ENCODE measurements at places on chromosomes 3 and 15.

DNA sequence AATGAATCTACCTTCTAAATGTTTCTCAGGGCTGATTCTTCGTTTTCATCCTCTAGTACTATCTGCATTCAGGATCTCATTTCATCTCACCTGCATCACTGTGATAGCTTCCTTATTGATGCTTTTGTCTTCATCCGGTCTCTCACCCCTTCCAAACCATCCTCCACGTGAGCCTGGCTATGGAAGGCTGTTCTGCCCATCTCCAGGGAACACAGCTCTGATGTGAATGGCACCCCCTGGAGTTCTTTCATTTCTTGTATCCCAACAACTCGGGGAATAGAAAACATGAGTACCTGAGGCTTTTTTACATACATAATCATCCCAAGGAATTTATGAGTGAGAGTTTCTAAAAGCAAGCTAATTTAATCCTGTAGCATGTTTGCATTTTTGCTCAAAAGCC is 8.8 kb upstream of the DPPA4 start:
- DNase-seq: no peak

GRCh38 chr3:196354132-196354531 is 15.9 kb upstream of the TM4SF19 start:
- no peak for DNase-seq

DNA sequence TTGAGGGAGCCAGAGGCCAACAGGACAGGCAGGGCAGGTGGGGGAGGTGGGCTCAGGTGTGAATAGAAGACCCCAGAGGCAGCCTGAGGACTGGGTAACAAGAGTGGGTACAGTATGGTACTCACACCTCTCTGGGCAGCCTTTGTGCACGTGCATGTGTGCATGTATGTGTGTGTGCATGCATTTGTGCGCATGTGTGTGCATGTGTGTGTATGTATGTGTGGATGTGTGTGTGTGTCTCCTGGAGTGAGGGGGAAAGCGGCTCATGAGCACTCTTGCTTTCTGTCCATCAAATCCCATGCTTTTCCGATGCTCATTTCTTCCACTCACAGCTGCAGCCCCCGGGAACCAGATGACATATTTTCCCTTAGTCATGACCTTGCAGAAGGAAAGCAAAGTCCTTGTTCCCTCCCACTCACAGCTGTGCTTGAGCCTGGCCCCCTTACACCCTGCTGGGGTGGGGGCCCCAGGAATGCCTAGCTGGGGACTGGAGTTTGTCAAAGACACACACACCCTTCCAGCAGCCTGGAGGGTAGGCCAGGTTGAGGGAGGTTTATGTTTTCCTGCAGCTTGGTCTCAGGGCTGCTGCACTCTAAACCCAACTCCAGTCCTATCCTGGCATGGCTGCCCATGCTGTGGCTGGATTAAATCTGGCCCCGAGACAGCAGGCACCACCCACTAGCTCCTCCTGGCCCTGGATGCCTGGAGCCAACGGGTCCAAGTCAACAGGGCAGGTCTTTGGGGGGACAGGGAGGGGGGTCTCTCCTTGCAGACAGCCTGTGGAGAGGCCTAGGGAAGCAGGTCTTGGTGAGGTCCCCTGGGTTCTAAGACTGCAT is 22.5 kb downstream of the CCDC33 start:
- no peak for DNase-seq

- DNase-seq: no peak
Observed at GRCh38 chr3:155859859-155860258, 5.6 kb upstream of the SLC33A1 start.

DNA sequence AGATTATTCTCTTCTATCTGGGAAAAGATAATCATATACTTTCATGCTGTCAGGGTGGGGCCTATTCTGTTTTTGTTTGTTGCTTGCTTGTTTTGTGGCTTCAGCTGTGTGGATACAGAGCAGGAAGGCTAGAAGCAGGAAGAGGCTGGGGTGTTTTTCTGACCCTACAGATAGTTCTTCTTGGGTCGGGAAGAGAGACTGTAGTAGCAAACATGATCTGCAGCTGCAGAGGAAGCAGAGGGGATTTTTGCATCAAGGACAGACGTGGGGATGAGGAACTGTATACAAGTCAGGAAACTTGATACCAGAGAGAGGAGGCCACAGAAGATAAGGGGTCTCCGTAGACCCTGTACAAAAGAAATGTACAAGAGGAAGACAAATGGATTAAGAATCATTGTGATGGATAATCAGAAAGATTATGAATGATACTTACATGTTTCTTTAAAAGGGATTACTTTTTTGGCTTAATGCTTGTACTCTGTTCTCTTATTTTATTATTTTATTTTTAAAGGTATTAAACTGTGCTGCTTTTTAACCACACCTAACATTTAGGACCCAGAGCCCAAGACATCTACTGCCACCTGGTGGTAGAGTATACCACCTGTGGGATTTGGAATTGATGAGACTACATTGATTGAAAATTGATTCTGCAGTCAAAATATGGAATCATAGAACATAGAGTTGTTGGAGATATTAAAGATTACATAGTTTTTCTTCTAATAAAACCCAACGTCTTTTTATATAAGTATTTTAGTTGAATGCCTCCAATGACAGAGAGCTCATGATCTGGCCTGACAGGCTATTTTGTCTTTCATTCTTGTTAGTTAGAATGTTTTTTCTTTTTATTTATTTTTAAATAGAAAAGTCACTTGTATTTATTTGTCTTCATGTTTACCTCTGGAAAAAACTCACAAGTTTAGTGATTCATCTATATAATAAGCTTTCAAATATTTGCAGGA is 87.3 kb upstream of the ROPN1 start:
- peak; percentile 41 for DNase-seq

DNA sequence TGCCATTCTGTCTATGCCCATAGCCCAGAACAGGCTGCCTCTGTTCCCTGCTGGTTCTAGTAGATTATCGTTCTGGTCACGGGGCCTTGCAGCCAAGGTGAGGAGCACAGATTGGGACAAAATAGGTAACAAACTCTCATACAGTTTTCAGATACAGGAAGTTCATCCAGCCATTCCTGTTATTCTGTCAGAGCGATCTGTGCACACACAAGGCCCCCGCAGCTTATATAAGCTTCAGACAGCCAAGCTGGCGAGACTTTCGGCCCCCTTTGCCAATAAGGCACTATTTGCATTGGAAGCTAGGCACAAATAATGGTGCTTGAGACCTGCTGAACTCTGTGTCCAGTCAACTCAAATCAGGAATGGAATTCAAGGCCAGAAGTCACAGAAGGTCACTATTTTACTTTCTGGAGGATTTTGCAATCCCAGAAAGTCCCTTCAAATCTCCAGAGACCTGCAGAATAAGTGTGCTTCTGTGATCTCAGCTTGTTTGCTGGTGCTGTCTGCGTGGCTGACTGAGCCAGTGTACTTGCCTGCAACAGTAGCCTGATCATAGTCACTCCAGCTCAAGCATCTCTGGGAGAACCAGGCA is 69.4 kb downstream of the BFSP2 start:
- no peak for DNase-seq

DNA sequence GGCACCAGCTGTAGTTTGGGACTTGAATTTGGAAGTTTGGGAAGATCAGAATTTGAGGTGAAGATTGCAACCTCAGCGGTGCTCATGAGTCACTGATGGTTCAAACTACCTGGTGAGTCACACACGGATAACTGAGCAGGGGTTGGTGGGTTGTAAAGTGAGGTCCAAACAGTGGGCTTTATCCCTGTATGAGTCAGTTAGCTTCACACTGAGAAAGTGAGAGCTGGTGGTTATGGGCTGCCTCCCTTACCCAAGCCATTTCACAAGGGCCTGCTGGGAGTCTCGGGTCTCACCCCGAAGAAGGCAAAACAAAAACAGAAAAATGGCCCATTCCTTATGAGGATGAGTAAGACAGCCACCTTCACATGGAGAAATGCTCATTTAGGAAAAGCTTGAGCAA is 77.0 kb downstream of the ITGA11 start:
- peak; percentile 61 for DNase-seq

DNA sequence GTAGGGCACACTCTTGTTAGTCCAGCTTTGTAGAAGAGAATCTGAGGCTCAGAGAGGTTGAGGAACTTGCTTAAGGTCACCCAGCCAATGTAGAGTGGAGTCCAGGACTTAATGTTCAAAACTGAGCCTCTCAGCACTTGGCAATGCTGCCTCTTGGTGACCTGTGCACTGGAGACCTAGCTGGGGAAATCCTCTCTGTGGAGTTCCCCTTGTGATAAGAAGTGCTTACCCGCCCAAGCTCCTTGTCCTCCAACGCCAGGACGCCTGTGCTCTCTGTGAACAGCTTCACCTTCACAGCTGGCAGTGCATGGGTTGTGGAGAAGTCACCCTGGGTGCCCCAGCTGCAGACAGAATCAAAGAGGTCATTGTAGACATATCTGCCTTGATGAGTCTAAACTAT is 219.1 kb upstream of the FEZF2 start:
- no peak for DNase-seq

DNA sequence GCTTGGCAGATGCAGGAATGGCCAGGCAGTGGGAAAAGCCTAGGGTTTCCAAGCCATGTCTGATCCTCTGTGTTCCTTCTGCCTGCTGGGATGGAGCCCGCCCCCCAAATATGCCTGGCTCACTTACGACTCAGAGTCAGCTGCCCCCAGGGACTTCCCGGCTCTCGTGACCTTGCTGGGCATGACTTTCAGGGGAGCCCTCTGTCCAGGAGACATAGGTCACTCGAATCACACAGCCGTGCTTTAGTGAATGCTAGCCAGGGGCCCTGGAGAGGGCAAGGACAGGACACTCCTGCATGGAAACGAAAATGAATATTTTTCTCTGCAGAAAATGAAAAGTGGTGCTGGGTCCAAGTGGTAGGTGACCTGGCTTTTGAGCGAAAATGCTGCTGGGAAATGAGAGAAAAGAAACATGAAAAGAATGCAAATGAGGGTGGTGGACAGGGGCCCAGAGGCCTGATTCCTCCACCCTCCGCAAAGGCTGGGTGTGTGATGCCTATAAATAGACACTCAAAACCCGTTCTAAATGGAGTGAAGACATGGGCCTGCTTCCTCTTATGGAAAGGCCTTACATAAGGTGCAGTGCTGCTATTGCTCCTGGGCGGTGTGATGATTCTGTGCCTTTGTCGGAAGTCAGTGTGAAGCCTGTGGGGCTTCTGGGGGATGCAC is 107.4 kb downstream of the APBA2 start:
- no peak for DNase-seq

GRCh38 chr15:44782516-44782915 is 46.2 kb downstream of the TRIM69 start:
- no peak for DNase-seq

GRCh38 chr3:155352900-155353490 is 59.5 kb upstream of the STRIT1 start:
- DNase-seq: peak; percentile 7

- no peak for DNase-seq
Observed at GRCh38 chr3:25665315-25666280, 891 bp upstream of the TOP2B start.

GRCh38 chr15:38844736-38845135 is 280.1 kb upstream of the RASGRP1 start:
- no peak for DNase-seq

DNA sequence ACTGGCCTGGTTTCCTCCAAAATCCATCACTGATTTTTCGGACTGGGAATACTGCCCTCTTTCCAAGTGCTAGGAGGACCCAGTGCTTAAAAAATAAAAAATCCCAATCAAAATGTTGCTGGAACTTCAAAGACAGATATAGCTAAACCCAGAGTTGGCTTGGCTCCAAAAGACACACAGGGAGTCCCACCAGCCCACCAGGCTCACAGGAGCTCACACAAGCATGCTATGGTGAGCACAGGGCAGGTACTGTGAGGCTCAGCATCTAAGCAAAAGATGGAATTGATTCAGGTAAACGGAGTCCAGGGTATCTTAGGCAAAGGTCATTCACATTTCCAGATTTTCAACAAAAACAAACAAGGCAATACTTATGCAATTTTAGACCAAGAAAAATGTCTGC is 3.7 kb downstream of the TRANK1 start:
- no peak for DNase-seq

DNA sequence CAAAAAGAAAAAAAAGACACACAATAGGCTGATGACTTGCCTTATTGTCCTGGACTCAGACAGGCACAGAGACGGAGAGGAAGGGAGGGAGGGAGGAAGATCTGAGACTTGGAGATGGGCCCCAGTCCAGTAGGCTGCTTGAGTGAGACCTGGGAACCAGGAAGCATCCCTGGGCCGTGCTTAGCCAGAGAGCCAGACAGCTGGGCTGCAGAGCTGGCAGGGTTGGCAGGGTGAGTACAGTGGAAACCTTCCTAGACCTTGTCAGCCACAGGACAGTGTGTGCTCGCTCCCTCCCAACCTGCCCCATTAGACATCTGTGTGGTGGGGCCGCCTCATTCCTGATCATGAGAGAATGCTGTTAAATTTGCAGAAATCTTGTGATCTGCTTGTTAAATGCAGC is 107.9 kb upstream of the ALDH1A3 start:
- DNase-seq: peak; percentile 3

All from AG08396 (cell line).